ENCODE measurements at places on chromosomes 13 and 19. TPM values are rescaled to one million over a fixed set of nuclear protein-coding genes. Genes with fewer than 3 reads are reported as not detected.

The FLT3LG gene
- 4.1 TPM for total RNA-seq

GRCh38 chr13:82358284-82358683 is 1524.0 kb downstream of the SLITRK1 start:
- DNase-seq = no peak

GRCh38 chr19:22517496-22518411 is 95.6 kb upstream of the ZNF98 start:
- no peak for DNase-seq

The SRRM5 gene
- 0.10 TPM for total RNA-seq

DNA sequence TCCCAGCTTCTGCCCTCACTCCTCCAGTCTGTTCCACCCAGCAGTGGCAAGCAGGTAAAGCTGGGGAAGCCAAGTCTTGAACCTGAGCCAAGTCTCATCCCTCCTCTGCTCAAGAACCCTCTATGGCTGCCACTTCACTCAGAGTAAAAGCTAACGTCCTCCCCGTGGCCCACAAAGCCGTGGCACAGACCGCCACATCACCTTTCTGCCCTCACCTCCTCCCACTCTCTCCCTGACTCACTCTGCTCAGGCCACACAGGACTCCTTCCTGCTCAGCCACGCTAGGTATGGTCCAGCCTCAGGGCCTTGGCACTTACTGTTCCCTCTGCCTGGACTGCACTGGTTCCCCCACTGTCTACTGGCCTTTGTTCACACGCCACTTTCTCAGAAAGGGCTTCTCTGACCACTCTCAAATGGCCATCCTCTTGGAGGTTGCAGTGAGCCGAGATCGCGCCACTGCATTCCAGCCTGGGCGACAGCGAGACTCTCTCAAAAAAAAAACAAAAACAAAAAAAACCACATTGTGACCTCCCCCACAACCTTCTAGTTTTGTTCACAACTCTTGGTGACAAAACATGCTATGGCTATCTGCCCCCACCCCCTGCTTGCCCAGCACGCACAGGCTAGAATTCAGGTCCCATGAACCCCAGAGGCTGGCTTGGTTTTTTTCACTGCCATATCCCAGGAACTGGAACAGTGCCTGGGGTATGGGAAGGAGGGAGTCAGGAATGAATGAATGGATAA is 15.8 kb downstream of the NDUFB7 start:
- no peak for DNase-seq

The LRRC63 gene
- 0.79 TPM for total RNA-seq

DNA sequence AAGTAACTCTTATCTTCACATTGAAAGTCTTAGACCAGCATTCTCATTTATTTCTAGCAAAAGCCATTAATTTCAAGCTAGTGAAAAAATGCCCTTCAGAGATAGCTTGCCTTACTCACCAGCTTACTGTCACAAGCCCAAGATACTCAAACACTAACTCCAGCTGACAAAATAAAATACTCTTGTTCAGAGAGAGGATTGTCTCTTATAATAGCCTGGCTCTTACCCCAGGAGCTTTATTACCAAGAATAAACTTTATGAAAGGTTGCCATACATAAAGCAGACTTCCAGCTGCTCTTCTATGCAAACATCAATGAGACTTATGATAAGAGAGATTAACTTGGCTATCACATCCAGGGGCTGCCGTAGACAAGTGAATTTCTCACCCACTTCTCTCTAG is 53.6 kb downstream of the XPO4 start:
- DNase-seq = peak; percentile 35

The ZNF324B gene
- 8.2 TPM for total RNA-seq

The F10 gene
- 19.9 TPM for total RNA-seq

DNA sequence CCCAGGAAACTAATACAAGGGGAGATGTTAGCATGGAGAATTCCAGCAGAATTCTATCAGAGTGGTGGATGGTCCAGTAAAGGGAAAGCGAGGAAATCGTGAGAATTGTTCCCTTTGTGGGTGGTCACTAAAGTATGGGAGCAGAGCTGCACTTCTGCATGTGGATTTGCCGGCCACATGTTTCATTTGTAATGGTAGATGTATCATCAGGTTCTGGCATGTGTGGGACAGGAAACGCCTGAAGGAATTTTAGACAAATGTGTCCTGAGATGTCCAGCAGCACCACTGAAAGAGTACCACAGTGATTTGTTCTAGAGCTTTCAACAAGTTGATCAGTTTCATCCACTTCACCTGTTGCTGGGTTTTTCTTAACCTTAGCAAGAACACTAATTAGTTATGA is 308.4 kb downstream of the SHISA2 start:
- no peak for DNase-seq

- no peak for DNase-seq
Observed at GRCh38 chr19:40378509-40378908, 11.5 kb downstream of the HIPK4 start.

The FBXO27 gene
- total RNA-seq = 8.7 TPM

GRCh38 chr13:111895896-111896821 is 170.8 kb upstream of the SOX1 start:
- DNase-seq = no peak

GRCh38 chr19:28019371-28019770 is 1193.6 kb downstream of the UQCRFS1 start:
- DNase-seq = no peak

The UGGT2 gene
- 74.7 TPM for total RNA-seq

GRCh38 chr13:43237616-43238015 is 214.2 kb downstream of the DNAJC15 start:
- DNase-seq = no peak

The ADAMTS10 gene
- 32.2 TPM for total RNA-seq

DNA sequence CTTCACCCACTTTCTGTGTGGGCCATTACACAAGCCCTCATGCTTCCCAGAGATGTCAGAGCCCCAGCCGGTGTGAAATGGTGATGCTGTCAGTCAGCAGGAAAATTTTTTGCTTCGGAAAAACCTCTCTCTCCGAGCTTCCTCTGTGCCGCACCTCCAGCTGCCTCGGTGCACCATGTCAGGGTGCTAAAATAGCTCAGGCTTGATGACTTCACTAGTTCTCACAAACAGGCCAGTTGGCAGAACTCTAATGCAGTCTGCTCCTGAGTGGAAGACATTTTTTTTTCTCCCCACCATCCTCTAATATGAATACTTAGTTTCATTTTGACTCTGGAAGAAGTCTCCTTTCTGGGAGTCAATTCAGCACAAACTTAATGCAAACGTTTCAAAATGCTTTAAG is 71.3 kb downstream of the KLF12 start:
- peak; percentile 58 for DNase-seq

The POMP gene
- total RNA-seq = 74.9 TPM

The KIR2DL1 gene
- total RNA-seq = not detected
